Amniotic stem cell (primary cell): ENCODE measurements at places on chromosomes 16 and 17.
A peak's percentile ranks its signal among the peaks of the same experiment; 100 is the strongest.

- DNase-seq = no peak
Observed at GRCh38 chr17:27366437-27366836, 72.5 kb downstream of the WSB1 start.

- no peak for DNase-seq
Observed at GRCh38 chr16:69412287-69412686, 12.1 kb upstream of the CYB5B start.

DNA sequence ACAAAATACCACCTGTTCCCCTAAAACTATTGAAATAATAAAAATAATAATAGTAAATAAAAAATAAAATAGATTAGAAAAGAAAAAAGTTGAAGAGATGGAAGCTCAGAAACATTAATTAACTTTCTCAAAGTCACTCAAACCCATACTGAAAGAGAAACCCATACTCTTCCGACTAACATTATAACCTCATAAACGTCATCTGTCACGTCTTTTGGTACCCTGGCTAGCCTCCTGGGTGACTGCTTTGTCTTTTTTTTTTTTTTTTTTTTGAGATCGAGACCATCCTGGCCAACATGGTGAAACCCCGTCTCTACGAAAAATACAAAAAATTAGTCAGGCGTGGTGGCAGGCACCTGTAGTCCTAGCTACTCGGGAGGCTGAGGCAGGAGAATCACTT is 7.6 kb downstream of the SLFN12L start:
- no peak for DNase-seq

- no peak for DNase-seq
Observed at GRCh38 chr17:50106393-50107131, 11.4 kb downstream of the PDK2 start.

GRCh38 chr17:56982312-56982711 is 4.4 kb downstream of the SCPEP1 start:
- DNase-seq = no peak

GRCh38 chr16:4552541-4552940 is 3.6 kb upstream of the C16orf96 start:
- DNase-seq = no peak

- DNase-seq = no peak
Observed at GRCh38 chr17:4531988-4532736, 23.0 kb downstream of the MYBBP1A start.

DNA sequence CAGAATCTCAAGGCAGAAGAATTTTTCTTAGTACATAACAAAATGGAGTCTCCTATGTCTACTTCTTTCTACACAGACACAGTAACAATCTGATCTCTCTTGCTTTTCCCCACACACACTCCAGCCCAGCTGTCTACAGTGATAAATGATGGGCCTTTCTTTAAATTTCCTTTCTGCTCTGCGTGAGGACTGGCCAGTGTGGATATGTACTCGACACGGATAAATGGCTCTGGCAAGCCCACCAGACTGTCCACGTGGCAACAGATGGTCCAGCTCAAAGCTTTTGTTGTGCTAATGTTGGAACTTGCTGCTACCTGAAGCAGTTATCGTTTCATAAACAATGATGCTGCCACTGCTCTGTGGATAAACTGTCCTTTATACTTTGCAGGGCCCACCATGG is 410.7 kb downstream of the TMEM114 start:
- DNase-seq = no peak

GRCh38 chr16:13093661-13094060 is 192.3 kb downstream of the SHISA9 start:
- DNase-seq = no peak

GRCh38 chr17:74450231-74450630 is 16.2 kb upstream of the CD300A start:
- no peak for DNase-seq

DNA sequence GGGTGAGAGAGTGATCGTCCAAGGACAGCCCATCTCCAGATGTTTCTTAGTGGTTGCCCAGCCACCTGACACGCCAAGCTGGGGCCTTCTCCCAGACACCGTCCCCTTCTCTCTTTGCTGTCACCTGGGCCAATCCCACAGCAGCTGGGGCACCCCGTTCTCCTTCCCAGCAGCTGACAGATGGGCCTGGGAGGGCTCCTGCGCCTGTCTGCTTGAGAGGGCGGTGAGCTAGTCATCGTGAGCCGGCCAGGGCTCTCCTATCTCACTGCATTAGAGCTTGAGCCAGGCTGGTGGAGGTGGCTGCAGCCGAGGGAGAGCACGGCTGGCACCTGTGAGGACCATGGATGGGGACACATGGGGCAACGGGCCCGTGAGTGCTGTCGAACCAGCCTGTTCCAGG is 41.2 kb downstream of the RAB11FIP3 start:
- DNase-seq = no peak

- no peak for DNase-seq
Observed at GRCh38 chr16:4327386-4328045, 11.6 kb downstream of the GLIS2 start.

- no peak for DNase-seq
Observed at GRCh38 chr17:57877803-57878377, 28.0 kb upstream of the MRPS23 start.

- no peak for DNase-seq
Observed at GRCh38 chr17:63573634-63574033, 23.4 kb downstream of the DCAF7 start.

DNA sequence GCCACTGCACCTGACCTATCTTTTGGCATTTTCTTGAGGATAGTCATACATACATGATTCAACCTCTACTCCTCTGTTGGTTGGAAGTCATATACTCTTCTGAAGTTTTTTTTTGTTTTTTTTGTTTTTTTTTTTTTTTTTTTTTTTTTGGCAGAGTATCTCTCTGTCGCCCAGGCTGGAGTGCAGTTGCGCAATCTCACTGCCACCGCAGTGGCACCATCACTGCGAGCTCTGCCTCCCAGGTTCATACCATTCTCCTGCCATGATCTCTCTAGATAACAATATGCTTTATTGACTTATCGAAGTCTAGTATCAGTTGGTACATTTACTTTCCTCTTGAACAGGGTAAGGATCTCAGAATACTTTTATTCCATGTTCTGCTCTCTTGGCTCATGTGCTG is 224.2 kb upstream of the WSCD1 start:
- no peak for DNase-seq

GRCh38 chr17:9792181-9792840 is 919 bp upstream of the DHRS7C start:
- DNase-seq = no peak

DNA sequence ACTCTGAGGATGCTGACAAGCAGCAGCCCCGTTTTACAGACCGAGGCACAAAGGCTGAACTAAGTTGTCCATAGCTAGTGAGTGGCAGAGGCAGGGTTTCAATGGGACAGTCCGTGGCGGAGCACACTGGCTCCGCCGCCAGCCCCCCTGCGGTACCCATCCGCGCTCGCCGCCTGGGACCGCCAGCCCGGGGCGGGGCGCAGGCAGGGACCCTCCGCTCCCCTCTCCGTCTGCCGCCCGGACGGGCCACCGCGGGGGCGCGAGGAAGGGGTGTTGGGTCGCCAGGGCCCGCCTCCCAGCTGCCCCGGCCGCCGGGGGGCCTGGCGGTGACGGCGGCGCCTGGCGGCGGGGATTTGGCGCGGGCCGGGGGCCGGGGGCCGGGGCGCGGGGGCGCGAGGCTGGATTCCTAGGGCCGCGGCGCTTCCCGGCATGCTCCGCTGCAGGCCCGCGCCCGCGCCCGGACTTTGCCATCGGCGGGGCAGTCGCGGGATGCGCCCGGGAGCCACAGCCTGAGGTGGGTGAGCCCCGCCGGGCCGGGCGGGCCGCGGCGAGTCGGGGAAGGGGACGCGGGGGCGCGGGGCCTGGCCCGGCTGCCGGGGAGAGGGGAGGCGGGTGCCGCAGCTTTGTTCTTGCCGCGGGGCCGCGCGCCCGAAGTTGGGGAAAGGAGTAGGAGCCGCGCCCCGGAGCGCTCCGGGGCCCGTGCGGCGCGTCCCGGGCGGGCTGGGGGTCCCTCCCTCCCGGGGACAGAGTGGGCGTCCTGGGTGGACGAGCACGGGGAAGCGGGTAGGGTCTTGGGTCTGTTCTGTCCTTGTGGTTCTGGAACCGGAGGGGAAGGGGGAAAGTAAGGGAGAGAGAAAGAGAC is at the start of gene TMEM98:
Gene TMEM98 (plus strand): TSS at position 430 of the 862 bp plus-strand sequence. CDS start 3,376 bp downstream, outside the sequence.
- no peak for DNase-seq

- no peak for DNase-seq
Observed at GRCh38 chr17:39143552-39144093, 7.8 kb downstream of the PLXDC1 start.

DNA sequence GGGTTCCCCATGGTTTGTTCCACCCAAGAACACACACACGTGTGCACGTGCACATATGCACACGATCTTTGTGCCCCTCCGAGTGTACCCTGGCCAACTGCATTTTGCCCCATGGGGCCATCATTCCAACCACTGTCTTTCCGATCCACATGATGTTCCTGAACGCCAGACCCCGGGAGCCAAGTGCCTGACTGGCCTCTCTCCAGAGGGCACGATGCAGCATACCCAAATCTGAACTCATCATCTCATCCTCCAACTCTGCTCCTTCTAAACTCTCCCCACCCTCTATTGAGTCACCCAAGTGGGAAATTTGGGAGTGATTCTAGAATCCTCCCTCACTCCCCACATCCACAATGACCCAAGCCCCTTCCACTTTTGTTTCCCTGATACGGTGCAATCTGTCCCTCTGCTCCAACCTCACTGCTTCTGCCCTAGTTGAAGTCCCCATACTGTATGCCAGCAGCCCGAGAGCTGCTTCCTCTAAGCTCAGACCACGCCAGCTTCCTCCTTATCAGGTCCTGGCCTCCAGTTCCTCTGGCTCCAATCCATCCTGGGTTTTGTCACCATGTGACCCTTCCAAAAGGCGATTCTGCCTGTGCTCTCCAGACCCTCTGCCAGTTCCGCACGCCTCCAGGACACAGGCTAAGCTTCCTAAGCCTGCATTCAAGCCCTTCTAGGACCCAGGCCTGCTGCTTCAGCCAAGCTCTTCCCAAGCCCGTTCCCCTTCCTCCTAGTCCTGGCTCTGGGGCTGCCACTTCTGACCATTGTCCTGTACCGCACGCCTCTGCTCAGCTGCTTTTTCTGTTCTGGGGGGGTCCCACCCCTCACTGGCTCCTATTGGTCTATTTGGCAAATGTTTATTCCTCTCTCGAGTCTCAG is 10.1 kb upstream of the TMEM208 start:
- no peak for DNase-seq

DNA sequence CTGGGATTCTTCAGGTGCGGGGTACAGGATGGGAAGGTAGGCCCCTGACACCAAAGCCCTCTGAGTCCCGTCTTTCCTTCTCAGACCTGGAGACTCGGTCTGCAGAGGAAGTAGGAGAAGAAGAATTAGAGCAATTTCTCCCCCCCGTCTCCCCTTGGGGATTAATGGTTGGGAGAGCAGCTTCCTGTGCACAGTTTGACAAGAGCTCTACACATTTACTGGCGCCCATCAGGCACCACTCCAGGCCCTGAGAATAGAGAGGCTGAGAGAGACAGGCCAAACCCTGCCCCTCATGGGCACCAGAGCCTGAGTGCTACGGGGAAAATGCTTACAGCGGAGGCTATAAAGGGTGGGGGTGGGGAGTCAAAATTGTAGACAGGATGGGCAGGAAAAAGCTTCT is 3.5 kb upstream of the C16orf74 start:
- no peak for DNase-seq

DNA sequence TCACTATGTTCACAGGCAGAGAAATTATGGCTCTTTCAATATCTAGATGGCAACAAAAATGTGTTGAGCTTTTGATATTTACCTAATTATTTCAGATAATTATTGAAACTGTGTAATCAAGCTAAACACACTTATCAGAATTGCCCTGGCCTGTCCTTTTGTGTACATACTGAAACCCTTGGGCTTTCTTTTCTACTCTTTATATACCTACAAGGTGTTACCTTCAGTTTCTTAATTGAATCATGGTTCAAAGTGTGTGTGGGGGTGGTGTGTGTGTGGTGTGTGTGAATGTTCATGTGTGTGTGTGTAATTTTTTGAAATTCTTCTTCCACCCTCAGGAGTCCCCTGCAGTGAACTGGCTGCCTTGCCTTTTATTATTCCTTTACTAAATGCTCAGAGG is 506.8 kb upstream of the SOX9 start:
- DNase-seq = no peak

DNA sequence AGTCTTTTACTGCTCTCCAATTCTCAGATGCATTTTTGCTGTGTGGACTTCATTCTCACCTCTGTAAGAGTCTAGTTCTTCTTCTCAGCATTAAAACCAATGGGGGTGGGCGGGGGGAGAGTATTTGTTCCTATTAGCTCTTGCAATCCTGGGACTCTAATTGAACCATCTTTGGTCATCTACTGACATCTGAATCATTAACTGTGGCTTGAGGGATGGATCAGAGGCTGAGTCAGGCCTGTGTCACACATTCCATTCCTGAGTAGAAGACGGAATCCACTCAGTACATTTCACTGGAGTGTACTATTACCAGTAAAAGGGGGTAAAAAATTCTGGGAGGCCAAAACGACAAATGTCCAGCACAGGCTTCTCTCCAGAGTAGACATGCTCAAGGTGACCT is 12.8 kb upstream of the ZNF23 start:
- DNase-seq = peak; percentile 54

DNA sequence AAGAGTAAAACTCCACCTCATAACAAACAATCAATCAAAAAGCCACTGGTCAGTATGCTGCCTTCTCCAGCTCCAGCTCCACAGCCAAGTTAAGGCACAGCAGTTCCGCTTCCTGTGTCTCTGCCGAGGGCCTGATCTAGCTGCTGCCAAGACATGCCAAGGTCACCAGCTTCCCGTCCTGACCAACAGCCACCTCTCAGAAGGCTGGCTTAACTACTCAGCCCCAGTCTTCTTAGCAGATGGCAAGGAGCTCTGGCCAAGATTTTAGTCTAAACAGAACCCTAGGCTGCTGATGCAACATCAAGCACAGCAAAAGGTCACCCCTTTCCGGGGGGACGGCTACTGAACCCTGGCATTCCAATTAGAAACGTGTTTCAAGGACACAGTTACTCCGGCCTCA is 17.7 kb upstream of the MNT start:
- DNase-seq = no peak

DNA sequence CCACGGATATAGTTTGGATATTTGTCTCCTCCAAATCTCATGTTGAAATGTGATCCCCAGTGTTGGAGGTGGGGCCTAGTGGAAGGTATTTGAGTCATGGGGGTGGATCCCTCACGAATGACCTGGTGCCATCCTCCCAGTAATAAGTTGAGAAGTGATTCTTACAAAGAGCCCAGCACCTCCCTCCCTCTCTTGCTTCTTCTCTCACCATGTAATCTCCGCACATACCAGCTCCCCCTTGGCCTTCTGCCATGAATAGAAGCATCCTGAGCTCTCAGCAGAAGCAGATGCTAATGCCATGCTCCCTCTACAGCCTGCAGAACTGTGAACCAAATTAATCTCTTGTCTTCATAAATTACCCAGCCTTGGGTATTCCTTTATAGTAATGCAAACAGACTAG is 41.9 kb upstream of the RBBP6 start:
- no peak for DNase-seq

GRCh38 chr16:2753733-2754020 is 1.2 kb downstream of the SRRM2 start:
- DNase-seq = peak; percentile 7
